ENCODE measurements at places on chromosomes 4 and X.
A peak's percentile ranks its signal among the peaks of the same experiment; 100 is the strongest.

DNA sequence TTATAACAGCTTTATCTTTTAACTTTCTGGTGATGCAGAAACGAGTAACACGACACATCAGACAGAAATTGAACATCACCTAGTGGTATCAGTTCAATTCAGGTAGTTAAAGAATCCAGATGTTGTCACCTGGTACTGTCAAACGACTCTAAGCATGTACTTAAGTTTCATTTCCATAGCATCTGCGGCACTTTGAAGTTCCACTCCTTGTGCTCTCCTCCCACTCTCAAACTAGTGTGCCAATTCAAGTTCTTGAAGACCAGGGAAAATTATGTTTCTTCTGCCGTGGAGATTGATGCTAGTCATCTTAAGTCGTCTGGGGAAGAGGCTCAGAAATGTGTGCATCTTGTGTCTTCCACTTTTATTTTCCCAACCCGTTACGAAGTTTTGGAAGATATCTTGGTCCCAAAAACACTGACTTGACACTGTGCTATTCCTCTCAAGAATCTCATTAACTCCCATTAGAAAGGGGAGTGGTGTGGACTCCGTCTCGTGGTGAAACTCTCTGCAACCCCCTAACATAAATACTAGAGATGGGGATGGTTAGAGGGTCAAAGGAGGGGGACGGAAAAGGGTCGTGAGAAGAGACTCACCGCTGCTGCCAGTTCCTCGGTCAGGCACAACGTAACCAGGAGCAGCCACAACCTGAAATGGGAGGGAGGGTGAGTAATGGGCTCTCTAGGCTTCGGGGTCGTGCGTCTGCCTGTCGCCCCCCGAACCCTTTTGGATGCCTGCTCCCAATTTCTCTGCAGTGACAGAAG, 693 bp downstream of the COL4A6 start:
- no peak for DNase-seq

DNA sequence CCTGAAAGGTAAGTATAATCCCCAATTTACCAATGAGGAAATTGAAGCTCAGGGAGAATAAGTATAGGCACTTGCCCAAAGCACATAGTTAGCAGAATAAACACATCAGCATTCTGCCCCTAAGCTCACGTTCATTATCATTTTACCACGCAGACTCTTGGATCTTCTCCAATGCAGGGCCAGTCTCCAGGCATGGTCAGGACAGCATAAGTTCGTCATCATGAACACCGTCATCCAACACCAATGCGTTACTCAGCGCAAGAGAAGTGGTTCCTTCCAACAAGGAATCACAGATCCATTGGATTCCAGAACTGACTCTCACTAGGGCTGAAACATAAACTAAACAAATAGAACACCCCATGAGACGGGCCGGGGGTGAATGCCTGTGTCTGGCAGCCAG, 86.5 kb upstream of the GPM6B start:
- no peak for DNase-seq

- DNase-seq = no peak
Observed at GRCh38 chr4:165718660-165719059, 154.4 kb upstream of the TLL1 start.

DNA sequence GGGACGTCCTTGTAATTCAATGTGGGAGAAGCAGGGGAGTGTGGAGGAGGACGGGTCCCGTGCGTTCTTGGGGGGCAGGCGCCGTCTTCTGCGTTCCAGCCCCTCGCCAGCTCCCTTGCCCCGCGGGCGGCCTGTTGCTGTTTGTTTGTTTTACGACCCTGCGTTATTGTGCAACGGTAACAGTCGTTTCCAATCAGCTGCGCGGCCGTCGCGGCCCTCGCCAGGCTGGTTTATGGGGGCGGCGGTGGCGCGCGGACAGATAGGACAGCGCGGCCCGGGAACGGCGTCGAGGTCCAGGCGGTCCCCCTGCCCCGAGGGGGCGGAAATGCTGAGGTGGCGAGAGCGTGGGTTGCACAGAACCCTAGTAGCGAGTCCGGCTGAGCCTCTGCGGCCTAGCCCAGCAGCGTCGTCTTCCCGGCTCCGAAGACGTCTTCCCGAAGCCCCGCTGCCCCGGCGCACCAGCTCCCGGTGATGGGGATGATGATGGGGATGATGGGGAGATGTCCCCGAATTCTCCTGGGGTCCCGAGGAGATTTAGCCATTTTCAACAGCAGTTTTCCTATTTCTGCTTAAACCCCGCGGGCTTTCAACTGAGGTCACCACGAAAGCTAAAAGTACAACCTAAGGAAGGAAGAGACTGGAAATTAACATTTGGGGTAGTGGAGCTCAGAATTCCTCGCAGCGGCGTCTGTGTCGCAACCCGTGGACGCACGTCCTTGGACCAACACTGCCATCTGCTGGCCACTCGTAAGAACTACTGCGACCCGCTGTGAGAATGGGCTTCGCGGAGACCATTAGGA, 4.8 kb downstream of the PDGFRA start:
- peak; percentile 76 for DNase-seq

Data from KBM-7 (cell line).